ENCODE measurements at places on chromosomes 6 and 20.

DNA sequence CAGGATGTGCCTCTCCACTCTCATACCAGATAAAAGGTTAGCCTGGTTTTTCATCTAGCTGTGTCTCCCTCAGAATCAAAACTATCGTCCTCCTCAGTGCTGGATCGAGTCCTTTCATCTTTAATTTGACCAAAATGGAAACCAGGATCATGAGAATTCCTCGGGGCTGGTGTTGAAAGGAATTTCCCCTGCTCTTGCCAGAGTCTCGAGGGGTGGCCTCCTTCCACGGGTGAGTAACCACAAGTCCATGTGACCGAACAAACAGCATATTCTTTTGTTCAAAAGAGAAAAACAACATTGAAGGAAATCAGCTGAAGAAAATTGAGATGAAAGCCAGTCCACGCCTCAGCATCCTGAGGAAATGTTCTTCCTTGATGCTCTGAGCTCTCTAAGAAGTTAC is 165.9 kb upstream of the CDYL start:
- no peak for DNase-seq

- DNase-seq = no peak
Observed at GRCh38 chr20:18728165-18728869, 85.3 kb upstream of the SCP2D1 start.

DNA sequence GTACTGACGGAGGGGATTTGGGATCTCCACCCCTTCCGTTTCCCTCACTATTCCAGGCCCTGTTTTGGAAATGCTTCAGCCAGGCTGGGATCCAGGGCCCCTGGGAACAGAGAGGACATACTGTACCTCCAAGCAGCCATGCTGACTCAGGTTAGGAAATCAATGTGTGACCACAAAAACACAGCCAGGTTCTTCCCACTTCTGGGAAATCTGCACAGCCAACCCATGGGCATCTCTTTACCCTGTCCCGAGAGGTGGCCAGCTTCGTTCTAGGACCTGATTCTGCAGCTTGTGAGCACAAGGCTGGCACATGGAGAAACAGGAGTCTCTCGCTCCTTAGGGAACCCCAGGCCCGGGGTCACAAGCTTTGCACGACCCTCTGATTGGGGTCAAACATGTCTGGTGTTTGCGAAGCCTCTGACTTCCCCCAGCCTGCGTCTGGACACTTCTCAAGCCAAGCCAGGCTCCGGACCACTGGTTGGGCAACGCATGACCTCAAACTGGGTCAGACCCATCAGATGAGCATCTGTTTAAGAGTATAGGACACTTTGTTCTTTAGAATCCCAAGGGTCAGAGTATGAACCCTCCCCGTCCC is 8.3 kb upstream of the TTPAL start:
- DNase-seq = no peak

DNA sequence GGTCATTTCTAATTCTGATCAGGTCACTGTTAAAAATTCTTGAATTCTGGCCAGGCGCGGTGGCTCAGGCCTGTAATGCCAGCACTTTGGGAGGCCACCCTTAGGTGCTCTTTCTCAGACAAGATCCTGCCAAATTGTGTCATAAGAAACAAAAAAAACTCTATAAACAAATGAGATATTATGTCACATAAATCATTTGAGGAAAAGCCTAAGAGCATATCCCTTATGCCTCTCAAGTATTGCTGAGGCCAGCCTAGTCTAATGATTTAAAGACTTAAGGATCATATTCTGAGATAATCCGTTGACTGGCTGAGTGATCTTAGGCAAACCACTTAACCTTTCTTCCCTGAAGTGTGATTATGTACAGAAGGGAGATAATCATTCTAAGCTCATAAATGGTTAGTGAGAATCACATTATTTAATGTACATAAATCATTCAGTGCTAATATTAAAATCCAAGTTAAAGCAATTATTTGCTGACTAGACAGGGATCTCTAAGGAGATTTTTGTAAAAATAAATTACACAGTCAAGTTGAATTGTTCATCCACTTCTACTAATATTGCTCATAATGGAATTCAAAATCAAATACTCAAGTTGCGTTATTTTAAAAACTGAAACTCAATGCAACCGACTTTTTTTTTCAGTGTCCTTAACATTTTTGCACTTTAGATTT is 365.4 kb downstream of the PHF3 start:
- DNase-seq = no peak

DNA sequence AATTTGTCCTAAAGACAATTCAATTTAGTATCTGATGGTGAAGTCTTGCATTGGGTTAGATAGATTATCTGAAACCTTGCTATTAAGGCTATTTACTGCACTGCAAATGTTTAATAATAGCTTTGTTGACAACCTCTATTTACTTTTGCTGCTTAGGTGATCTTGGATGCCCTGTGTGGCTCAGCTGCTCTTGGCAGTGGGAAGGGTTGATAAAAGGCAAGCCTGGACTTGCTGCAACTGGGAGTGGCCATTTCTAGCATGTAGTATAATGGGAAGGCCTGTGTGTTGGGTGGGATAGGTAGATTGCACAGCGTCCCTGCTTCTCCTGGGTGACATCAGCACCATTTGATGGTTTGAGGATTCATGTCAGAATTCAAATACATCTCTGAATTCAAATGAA is 49.1 kb downstream of the ARMC2 start:
- peak; percentile 67 for DNase-seq

DNA sequence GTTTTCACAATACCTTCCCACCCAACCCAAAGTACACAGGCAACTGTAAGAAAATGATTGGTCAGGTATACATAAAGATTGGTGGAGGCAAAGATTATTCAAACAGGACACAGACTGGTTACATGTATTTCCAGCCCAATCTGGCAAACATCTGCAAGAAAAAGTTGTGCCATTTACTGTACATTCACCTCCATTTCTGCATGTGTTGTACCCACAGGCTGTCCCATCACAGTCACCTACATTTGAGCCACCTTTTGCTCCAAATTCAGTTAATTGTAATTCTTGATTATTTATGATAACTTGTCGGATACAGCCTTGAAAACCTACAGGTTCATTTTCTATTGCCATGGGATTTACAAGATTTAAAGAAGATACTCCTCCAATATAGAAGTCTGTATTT is 85.6 kb downstream of the PHF3 start:
- DNase-seq = no peak

GRCh38 chr6:13453771-13454251 is 33.6 kb downstream of the GFOD1 start:
- no peak for DNase-seq

- DNase-seq = no peak
Observed at GRCh38 chr6:167122041-167122826, 662 bp upstream of the CCR6 start.

DNA sequence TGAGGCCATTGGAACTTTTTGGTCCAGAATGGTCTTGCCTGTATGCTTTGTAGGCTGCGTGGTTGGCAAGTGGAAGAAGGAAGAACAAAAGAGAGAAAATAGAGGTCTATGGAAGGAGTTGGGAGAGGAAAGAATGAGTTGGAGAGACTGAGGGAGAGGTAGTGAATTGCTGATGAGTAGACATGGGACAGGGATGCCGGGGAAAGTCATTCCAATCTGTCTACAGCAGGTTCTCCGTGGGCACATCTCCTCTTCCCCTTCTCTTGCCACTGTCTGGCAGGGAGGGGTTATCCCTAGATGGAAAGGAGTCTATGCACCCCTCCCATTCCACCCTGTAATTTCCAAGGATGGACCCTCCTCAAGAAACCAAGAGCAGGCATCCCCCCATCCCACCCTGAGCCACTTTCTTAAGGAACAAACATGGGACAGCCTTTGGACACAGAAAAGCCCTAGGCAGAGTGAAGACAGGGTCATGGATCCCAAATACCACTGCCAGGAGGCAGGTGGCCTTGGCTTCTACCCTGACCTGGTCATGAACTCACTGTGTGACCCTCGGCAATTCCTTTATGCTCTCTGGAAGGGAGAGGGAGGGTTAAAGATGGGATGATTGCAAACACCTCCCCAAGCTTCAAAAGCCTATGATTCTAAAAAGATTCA is 196.9 kb downstream of the LRFN2 start:
- DNase-seq = no peak
